ENCODE measurements at places on chromosomes 6 and 20.

- no peak for ATAC-seq
These were observed 453.6 kb downstream of the COL12A1 start for GRCh38 chr6:74752303-74752702.

DNA sequence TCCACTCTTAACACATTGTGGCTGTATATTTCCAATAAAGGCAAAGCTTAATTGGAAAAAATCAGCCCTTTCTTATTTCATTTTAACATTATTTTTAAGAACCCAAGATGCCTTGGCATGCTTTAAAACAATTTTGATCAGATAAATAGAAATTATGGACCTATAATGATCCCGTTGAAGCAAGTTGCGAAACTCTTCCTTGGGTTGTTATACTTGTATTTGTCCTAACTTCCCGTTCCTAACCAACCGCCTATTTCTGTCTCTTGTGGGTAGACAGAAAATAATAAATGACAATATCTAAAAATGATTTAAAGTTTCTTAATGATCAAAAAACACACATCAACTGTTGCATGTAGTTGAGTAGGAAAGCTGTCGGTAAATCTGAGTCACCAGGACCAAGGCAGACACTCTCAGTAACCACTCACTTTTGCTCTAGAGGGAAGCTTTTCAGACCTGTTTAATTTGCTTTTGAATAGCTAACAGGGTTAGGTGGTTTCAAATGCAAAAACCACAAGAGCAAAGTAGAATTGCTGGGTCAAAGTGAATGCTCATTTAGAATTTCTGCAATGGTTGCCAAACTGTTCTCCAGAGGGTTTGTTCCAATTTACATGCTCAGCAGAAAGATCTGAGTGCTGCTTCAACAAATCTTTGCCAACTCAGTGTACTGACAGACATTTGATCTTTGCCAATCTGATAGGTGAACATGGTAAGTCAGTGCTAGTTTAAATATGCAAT is 34.2 kb upstream of the KCNK5 start:
- ATAC-seq: no peak

GRCh38 chr6:674956-675355 is 18.0 kb downstream of the EXOC2 start:
- ATAC-seq: no peak

DNA sequence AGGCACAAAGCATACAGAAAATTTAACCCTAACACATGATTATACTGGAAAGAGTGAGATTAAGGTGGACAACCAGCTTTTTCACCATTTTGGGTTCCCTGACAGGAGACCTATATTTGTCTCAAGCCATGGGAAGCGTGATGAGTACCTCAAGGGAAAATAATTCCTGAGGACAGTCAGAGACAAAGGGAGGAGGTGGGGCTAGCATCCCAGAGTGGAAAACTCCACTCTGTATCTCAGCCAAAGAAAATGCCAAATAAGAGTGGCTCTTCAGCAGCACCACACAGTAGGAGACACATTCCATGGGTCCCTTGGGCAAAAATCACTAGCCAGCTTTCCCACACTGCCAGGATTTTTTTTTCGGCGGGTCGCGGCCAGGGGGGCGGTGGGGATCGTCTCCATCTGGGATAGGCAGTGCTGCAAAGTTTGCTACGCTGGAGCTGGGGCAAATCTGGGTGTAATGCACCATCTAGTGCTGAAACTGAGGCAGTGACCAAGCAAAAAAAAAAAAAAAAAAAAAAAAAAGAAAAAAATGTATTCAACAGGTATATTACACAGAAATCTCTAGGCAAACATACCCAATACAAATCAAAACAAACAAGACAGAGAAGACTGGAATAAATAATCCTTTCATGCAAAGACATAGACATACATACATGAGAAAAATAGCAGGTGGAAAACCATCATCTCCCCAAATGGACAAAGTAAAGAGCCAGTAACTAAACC is 77.3 kb upstream of the SLC35F1 start:
- ATAC-seq: peak; percentile 94

- ATAC-seq: no peak
These were observed 357.1 kb downstream of the MAFB start for GRCh38 chr20:40331807-40332560.

DNA sequence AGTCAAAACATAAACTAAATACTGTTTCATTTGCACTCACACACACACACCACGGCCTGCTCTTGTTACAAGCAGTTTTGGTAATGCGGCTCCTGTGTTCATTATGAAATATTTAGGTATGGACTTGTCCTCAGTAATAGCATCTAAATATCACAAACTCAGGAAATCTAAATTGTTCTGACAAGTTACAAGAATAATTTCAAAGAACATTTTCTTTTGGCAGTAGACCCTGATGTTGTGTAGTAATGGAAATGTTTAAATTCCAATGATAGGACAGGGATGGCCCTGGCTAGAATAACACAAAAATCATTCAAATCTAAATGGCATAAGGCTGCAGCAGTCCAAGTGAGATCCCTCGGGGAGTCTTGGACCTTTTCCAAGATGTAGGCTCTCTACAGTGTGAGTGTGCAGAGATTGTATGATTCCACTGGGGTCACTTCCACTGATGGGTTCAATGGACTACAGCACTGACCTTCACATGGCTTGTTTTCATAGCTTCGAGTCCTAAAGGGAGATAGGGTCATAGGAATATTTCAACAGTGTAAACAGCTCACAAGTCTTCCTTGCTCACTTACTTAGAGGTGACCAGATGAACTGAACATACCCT is 210.6 kb upstream of the PLCB4 start:
- ATAC-seq: peak; percentile 34

GRCh38 chr6:134495203-134495889 is 177.4 kb upstream of the SGK1 start:
- no peak for ATAC-seq

DNA sequence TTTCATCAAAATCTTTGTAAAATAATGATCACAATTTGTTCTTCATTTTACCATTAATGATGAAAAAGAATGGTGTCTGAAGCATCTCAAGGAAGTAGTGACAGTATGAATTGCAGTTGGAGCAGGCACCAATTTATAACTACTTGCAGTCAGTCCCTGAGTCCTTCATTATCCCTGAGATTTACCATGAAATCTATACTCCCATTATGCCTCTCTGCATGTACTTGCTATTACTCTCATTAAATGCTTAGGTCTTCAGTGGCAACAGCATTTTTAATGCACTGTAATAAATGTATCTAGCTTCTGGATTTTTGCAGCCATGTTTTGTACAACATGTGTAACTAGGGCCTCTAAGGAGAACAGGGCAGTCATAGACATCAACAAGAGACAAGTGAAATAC is 708.8 kb downstream of the EYS start:
- ATAC-seq: no peak

DNA sequence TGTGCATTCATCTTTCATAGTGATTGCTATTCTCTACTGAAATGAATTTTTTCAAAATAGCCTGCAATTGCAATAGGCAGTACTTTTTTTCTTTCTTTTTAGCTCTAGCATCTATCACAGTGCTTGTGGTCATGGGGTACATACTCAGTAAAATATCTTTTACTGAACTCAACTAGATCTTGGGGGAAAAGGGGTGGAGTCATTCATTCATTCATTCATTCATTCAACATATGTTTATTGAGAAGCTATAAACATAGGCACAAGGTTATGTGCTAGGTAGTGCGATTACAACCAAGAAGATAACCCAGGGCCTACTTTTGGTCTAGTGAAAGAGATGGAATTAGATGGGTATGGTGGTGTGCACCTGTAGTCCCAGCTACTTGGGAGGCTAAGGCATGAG is 1.4 kb upstream of the CDKAL1 start:
- no peak for ATAC-seq

DNA sequence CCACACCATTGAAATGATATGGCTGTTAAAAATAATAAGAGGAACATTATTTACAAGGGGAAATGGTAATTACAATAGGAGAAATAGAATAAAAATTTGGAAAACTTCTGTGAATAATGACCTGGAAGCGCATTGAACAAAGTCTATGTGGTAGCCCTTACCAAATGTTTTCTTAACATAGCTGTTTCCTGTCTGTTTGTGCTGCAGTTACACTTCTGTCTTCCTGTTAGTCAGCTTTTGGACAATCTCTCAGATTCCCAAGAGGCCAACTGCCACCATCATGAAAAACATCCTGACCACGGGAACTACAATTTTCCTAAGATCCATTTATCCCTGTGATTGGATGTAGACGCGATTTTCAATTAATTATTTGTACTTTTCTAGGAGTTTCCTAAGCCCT is 754.4 kb upstream of the MARCKS start:
- ATAC-seq: peak; percentile 42

GRCh38 chr6:151323791-151324487 is 67.4 kb downstream of the ZBTB2 start:
- ATAC-seq: peak; percentile 87

DNA sequence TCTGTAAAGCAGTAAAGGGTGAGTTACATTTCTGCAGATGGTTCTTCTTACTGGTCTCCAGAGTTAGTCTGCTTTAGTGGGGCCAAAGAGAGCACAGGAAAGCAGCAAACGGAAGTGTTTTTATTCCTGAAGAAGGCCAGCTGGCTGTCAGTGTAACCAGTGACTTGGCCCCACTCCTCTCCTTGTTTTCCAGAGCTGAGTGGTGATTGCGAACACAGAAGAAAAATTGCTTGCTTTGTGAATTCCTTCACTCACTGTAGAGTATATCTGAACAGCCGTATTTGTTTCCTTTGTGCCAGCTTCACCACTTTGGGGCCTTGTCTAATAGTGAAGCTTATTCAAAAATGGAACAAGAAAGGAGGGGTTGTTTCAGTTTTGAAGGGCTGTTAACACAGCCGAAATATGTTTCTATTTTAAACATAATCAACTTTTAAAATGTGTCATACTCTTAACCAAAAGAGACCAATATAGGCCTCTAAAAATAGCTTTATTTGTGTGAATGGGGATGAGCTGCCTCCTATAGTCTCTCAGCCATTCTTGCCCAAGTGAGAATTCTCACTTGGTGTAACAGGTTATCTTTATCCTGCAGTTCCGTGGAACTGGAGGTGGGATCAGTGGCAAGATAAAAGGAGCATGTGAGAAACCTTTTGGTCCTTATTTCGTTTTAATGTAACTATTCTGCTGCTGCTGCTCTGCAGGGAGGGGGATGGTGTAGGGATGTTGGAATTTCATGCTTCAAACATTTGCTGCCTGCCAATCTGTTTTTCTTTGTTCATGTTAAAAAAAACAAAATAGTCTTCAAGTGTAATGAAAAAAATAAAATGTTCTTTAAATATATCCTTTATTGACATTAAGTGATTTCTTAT is 37.8 kb downstream of the ZC2HC1B start:
- no peak for ATAC-seq

GRCh38 chr6:24990944-24991809 is 55.4 kb upstream of the RIPOR2 start:
- ATAC-seq: no peak

- peak; percentile 90 for ATAC-seq
These were observed 145.6 kb upstream of the ID4 start for GRCh38 chr6:19691465-19692167.

- no peak for ATAC-seq
These were observed 22.5 kb downstream of the HFE start for GRCh38 chr6:26109772-26110171.

DNA sequence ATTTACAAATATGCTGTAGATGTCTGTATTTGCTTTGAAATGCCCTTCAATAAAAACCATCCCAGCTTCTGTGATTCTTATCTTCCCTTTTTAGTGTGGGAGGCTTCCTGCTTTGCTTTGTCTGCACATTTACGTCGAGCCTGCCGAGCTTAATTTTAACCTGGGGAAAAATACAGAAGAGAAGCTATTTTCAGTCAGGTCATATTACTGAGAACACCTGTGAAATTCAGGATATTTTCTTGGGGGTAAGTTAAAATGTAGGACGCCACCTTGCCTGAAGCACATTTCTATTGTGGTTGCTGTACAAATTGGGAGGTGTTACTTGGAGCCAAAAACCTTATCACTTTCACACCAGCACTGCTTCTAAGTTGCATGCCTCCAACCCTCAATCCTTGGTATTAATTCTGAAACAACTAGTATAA is 43.6 kb upstream of the FUCA2 start:
- ATAC-seq: peak; percentile 41

DNA sequence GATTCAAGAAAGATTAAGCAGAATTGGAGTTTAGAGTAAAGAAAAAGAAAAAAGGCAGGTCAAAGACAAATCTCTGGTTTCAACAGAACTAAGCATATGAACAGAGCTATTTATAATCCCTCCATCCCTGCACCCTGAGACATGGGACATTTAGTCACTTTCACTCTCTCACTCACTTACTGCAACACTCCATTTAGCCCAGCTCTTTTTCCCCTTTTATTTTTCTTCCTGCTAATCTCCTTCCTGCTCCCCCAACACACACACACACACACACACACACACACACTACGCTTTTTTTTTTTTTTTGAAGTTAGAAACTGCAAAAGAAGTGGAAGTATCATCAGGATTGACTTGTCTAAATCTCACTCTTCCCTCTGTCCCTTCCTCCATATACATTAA is 45.1 kb upstream of the TBC1D7 start:
- ATAC-seq: no peak

- peak; percentile 95 for ATAC-seq
These were observed 6.5 kb upstream of the SLC24A3 start for GRCh38 chr20:19205981-19206396.

DNA sequence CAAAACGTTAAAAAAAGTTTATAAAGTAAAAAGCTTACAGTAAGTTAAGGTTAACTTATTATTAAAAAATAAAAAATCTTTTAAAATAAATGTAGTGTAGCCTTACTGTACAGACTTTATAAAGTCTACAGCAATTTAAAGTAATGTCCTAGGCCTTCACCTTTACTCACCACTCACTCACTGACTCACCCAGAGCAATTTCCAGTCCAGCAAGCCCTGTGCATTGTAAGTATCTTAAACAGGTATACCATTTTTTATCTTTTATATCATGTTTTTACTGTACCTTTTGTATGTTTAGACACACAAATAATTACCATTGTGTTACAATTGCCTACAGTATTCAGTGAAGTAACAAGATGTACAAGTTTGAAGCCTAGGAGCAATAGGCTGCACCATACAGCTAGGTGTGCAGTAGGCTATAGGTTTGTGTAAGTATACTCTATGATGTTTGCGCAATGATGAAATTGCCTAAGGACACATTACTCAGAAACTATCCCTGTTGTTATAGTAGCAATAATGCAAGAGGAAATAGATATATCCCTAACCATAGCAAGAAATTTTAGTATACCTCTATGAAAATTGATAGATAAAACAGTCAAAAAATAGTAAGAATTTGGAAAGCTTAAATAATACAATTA is 39.5 kb downstream of the FBXO5 start:
- ATAC-seq: no peak

GRCh38 chr6:1836690-1837089 is 227.0 kb downstream of the FOXC1 start:
- ATAC-seq: no peak

DNA sequence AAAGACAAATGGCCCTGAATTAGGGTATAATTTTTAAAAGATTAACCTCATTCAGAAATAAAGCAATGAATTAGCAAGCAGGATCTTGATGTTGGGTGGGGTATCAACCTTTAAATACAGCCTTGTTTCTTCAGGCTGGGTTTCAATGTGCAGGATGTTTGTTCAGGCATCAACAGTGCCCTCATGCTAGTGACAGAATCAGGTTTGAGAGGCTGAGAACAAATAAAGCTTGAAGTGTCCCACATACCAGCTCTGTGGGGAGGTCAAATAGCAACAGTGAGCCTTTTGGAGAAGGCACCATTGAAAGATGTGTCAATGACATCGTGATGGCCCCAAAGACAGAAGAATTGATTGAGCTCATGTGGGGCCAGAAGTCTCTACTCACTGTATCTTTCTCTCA is 68.2 kb downstream of the MTFR2 start:
- no peak for ATAC-seq

GRCh38 chr6:21665392-21666200 is 72.0 kb downstream of the SOX4 start:
- ATAC-seq: no peak

All from SK-N-SH treated with all-trans-retinoic acid at 6 μM for 48 hours (cell line).